Amniotic epithelial cell (primary cell): ENCODE measurements at places on chromosomes 12 and 14.

GRCh38 chr14:34701808-34702207, 12.6 kb downstream of the CFL2 start:
- DNase-seq = no peak

GRCh38 chr12:118015944-118016343, 559 bp upstream of the RFC5 start:
- no peak for DNase-seq

- DNase-seq = no peak
Observed at GRCh38 chr12:113997365-113997764, 31.2 kb upstream of the RBM19 start.

DNA sequence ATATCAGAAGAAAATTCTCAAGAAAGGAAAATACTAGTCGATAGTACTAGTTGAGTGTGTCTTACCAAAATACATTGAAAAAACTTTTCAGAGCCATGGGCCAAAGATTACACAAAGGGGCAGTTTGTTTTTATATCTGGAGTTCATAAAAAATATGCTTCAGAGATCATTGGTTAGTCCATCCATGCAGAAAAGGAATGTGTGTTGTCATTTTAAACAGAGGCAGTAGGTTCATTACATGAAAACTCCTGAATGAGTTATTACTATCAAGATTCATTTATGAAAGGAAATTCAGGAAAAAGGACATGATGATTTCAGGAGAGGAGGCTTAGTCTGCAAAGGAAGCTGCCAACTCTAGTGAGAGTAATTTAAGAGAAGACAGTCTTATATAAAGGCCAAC, 354.8 kb downstream of the AEBP2 start:
- DNase-seq = no peak

DNA sequence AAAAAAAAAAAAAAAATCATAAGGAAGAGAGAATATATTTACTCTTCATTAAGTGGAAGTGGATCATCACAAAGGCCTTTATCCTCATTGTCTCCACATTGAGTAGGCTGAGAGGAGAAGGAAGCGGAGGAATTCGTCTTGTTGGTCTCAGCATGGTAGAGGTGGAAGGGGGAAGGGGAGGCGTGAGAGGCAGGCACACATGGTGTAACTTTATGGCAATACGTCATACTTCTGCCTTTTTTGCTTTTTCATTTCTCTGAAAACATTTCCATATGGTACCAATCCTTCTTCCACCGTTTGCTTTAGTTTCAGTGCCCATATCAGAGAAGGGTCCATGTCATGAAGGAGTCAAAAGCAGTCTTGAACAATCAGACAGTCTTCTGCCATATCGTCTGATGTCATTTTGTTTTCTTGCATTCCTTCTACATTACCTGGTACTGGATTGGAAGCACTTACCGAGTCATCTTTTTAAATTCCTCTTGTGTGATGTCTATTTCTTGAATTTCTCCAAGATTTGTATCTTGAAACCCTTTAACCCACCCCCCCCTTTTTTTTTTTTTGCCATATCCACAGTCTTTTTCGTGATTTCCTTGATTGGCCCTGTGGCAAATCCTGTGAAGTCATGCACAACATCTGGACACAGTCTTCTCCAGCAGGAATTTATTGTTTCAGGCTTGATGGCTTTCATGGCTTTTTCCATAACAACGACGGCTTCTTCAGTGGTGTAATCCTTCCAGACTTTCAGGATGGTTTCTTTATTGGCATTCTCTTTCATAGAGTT, 8.9 kb downstream of the FUT8 start:
- peak; percentile 71 for DNase-seq

DNA sequence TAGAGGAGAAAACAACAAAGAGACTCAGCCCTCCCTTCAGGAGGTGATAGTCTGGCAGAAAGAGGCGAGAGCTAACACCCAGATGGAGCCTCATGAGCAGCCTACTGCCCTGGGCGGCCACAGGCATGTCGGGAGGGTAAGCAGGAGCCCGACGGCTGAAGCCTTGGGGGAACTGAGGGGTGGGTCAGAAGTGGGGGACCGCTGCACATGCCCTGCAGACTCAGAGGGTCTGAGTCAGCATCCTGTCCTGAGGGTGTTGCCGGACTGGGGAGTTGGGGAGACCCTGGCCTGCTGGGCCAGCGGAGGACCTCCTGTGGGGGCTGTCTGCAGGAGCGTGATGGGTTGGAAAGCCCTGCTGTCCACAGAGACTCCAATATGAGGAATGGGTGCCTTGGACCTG, 15.9 kb upstream of the INF2 start:
- DNase-seq = no peak

DNA sequence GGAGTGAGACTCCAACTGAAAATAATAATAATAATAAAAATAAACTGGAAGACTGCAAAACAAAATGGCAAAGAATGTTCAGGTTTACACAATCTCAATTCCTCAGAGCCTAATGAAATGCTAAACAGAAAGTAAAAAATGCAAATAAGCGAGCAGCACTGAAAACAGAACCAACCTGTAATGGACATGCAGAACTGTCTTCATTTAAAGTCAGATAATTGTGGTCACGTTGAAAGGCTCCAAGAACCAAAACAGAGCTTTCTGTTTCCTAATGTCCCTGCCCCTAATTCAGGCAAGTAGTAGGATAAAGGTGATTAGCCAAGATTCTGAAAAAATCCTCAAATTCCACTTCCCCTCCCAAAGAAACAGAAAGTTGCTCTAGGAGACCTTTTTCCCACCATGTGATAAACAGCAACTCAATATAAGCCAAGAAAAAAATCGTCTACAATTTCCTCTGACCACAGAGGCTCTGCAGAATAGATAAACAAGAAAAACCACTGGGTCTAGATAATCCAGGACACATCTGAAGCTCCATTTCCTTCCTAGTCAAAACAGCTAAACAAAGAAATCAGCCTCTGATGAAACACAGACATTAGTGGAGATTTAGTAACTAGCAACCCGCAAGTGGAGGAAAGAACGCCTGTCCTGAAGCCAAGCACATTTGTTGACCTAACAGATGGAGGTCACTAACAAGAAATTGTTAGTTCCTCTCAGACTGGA, 3.0 kb downstream of the MIS18BP1 start:
- peak; percentile 100 for DNase-seq

DNA sequence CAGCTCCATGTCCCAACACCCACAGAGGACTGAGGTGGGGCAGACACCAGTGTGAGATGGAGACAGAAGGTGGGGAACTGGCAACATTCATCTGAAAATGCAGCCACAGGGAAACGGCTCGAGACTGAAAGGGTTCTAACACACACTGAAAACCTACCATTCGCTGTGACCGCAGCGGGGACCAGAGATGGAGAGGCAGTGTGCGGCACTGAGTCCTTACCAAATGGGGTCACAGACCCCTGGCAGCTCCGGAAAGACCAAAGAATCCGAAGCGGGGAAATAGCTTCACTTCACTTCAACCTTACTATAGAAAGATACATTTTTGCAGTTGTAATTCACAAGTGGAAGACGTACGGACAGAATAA, 9.6 kb downstream of the BAG5 start:
- no peak for DNase-seq
